T-helper 2 cell (primary cell): ENCODE measurements at places on chromosomes 7 and 10.

DNA sequence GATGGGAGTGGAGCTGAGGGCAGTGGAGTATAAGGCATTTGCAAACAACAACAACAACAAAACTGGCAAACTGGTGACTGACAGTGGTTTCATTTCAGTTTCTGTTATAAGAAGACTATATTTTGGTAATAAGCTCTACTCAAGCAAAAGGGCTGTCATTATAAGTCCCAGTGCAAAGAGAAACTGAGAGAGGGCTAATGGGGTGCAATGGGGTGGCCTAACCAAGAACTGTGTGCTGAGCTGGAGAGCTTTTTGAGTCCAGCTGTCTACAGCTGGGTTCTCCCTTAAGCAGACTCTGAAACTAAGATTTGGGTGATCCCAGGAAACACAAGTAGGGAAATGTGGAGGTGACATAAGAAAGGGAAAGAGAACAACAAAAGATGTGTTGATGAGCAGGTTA, 439.3 kb downstream of the ADRA2A start:
- DNase-seq, result no peak

GRCh38 chr10:68082872-68083271, 7.8 kb upstream of the HERC4 start:
- DNase-seq, result no peak

DNA sequence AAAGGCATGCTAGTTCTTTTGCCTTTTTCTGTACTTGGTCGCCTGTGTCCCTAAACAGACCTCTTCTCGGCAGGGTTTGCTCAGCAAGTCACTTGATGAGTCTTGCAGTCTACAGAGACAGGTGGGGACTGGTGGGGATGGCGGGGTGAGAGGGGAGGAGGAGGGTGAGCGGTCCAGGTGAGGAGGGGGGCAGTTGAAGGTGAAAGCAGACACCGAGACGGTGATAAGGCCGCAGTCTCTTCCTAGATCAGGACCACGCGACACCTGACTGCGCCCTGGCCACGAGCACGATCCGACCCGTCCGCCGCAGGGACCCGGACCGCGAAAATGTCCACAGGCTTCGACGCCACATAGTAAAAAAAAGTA, 566 bp downstream of the ASNS start:
- DNase-seq, result peak; percentile 58

DNA sequence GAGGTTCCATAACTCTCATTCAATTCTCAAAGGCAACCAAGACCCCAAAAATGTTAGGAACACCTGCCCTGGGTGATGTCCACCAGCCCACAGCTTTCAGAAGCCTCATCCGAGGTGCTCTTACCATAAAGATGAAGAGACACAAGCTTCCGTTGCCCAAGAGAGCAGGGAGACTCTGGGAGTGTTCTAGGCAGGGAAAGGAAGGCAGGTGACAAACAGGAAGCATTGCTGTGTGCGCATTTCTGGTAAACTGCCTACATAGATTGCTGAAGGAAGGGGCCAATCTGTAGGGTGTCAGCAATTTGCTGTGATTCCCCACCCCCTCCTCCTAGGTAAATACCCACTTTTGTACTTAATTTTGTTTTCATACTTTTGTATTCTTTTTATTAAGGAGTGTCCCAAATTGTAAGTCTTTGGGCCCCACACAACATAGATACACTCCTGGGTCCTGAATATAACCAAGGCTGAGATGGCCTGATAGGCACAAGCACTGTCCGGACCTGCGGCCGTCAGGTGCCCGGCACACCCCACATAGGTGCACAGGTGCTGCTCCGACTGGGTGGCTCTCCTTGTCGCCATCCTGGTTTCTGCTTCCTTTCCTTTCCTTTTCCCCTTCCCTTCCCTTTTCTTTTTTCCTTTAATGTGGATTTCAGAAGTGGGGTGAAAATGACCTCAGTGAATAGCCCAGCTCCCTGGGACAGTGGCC, 51.4 kb upstream of the SMNDC1 start:
- no peak for DNase-seq

GRCh38 chr7:49644396-49645166, 128.9 kb upstream of the VWC2 start:
- no peak for DNase-seq

- DNase-seq, result no peak
Observed at GRCh38 chr10:19930936-19931893, 115.0 kb downstream of the PLXDC2 start.

- no peak for DNase-seq
Observed at GRCh38 chr7:140033036-140033435, 29.7 kb downstream of the PARP12 start.

- no peak for DNase-seq
Observed at GRCh38 chr7:68063171-68063570, 1066.5 kb downstream of the TYW1 start.

GRCh38 chr7:73778801-73779389, 8.8 kb upstream of the CLDN3 start:
- DNase-seq, result no peak

- DNase-seq, result no peak
Observed at GRCh38 chr7:95525503-95525902, 39.8 kb downstream of the ASB4 start.

GRCh38 chr7:138091032-138091431, 14.8 kb downstream of the AKR1D1 start:
- no peak for DNase-seq

- DNase-seq, result no peak
Observed at GRCh38 chr10:32139223-32140073, 83.2 kb upstream of the KIF5B start.
